ENCODE measurements at places on chromosomes 6 and 20.

DNA sequence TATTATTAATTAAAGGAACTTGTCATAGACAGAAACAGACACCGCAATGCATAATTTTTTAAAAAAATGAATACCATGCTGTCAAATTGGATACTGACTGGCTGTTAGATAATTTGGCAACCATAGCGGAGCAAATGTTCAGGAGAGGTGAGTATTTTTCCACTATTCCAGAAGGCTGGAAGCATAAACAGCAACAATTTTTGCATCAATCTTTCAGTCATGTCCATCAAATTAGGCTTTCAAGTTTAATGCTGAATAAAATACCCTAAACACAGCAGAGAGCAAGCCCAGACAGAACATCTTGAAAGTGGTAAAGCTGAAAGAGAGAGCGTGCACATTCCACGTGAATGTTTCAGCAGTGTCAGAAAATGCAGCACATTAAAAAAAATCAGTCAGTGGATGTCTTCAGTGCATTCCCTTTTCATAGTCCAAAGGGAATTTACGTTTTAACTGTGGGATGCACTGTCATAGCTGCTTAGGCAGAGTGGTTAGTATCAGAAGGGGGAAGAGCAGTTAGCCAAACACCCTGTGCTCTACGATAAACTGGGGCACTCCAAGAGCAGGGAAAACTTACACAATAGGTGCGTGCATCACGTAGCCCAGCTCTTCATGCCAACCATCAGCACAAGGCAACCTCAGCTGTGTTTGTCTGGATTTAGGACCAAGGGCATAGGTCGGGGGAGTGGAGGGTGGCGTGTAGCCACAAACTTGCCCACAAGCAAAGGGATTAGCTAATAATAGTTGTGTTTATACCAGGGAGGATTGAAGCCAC lies 116.2 kb upstream of the STMND1 start:
- no peak for DNase-seq

DNA sequence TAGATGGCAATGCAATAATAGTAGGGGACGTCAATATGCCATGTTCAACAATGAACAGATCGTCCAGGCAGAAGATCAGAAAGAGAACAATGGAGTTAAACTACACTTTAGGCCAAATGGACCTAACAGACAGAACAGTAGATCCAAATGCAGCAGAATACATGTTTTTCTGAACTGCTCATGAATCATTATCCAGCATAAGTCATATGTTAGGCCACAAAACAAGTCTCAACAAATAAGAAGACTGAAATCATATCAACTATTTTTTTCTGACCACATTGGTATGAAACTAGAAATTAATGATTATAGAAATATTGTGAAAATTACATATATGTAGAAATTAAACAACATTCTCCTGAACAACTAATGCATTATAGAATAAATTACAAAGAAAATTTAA lies 10.2 kb upstream of the DEFB125 start:
- DNase-seq, result no peak

GRCh38 chr6:99121748-99122147 lies 174.0 kb upstream of the FBXL4 start:
- DNase-seq, result no peak

DNA sequence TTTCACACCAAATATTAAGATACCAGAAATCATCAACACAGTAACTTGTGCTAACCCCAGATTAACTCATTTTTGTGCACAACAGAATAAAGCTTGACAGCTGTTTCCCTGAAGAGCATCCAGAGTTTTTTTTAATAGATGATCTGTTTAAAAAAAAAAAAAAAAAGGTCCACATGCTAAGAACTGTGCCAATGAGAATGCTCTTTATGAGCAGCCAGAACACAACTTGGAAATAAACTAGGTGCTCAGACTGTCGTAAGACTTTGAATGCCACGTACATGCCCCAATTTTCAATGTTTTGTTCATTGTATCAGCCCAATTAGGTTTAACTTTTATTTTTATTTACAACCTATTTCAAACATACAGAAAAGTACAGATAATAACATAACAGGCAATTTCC lies 47.3 kb downstream of the STAU1 start:
- DNase-seq, result no peak

- DNase-seq, result no peak
These were observed 98.3 kb downstream of the ELOVL5 start for GRCh38 chr6:53250176-53251032.

- DNase-seq, result no peak
These were observed 402.2 kb downstream of the GJA1 start for GRCh38 chr6:121837545-121838229.

GRCh38 chr6:109117346-109118035 lies 22.2 kb downstream of the CEP57L1 start:
- DNase-seq, result no peak

GRCh38 chr6:63897459-63897858 lies 261.9 kb downstream of the PHF3 start:
- no peak for DNase-seq

GRCh38 chr20:1710484-1710883 lies 52.9 kb upstream of the SIRPG start:
- no peak for DNase-seq

- DNase-seq, result no peak
These were observed 29.4 kb downstream of the PRR18 start for GRCh38 chr6:166278579-166279392.

DNA sequence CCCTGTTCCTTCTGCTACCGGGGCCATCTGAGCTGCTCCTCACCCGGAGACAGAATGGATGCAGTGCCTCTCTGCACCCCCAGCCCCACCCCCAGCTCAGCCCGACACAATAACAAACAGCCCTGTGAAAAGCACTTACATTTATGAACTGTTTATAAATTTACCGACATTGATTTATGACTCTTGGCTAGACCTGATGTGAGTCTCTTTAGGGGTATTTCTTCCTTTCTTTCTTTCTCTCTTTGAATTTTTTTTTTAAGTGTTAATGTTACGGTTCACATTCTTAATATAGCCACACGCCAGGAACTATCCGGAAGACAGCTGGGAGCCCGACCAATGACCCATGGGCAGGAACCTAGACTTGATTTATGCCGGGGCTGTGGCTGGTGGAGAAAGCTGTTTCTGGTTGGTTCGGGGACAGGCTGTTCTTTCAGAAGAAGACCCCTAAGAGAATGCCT lies 266.3 kb downstream of the CDC5L start:
- no peak for DNase-seq

DNA sequence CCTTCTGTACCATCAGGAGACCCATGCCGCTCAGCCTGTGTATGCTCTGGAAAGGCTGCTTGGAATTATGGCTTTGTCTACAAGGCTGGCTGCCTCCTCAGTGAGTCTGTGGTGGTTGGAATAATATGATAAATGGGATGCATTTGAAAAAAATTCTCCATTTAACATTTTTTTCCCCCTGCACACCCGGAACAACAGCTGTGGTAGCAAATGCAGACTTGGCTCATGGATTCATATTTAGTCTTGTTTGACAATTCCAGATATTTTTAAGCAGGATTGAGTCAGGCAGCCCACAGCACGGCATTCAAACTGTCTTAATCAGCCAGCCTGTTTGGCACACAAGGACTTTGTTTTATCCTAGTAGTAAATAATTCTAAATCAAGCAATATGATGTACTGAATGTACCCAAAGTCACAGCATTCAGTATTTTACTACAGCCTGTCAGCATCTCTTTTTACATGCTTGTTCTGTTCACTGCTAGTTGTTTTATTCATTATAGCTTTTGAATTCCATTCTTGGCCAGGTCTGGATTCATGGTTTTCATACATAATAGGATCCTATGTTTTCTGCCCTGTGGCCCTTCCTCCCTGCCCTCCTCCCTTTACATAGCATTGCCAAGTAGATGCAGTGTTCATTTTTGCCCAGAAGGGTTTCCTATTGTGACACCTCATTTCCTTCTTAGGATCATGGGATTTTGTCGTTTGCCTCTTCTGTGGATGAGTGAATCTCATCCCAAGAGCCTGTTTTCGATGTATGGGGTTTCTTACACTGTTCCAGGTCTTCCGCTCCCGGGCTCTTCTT lies 68.1 kb downstream of the LRRC1 start:
- no peak for DNase-seq

- no peak for DNase-seq
These were observed 258.4 kb upstream of the MARCKS start for GRCh38 chr6:113598786-113599185.

- DNase-seq, result no peak
These were observed 144.5 kb downstream of the MAP3K7 start for GRCh38 chr6:90442366-90442765.

GRCh38 chr20:31819083-31819784 lies at the start of gene MYLK2:
Gene MYLK2, plus strand, starts transcription at chr20:31819356. Its CDS starts 225 bp downstream, at chr20:31819581.
- no peak for DNase-seq

- no peak for DNase-seq
These were observed 3.9 kb downstream of the OSBPL2 start for GRCh38 chr20:62242176-62242575.

DNA sequence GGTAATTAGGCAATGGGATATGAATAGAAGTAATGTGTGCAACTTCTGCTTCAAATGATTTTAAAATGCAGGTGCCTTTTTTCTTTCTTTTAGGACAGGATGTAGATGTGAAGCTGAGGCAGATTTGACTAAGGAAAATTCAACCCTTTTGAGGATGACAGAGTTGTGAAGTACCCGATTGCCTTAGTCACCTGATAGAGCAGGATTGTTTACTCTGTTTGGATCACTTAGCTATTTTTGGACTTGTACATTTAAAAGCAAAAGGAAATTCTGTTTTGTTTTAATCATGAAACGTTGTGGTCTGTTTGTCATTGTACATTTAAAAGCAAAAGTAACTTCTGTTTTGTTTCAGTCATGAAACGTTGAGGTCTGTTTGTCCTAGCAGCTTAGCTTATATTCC lies 143.4 kb downstream of the FAM83B start:
- DNase-seq, result no peak

- DNase-seq, result no peak
These were observed 45.1 kb upstream of the FAM83D start for GRCh38 chr20:38880952-38881735.

DNA sequence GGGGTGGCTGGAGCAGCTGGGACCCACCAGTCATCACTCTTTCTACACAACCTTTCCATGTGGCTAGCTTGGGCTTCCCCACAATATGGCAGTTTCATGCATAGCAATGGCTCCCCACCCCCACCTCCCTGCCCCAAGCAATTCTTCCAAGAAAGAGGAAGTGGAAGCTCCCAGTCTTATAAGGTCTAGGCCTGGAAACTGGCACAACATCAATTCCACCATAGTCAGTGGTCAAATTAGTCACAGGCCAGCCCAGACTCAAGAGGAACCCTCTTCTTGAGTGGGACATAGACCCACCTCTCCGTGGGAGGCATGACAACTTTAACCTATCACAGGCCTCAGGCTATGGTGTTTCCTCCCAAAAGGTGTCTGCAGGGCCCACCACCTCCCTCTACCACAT lies 17.7 kb downstream of the TGM6 start:
- DNase-seq, result no peak

GRCh38 chr20:51960047-51960675 lies 157.8 kb upstream of the SALL4 start:
- DNase-seq, result no peak

GRCh38 chr6:150303256-150303655 lies 65.6 kb upstream of the IYD start:
- DNase-seq, result no peak

- no peak for DNase-seq
These were observed 7.4 kb downstream of the ITPR3 start for GRCh38 chr6:33628401-33628964.

- no peak for DNase-seq
These were observed 61.4 kb downstream of the EZR start for GRCh38 chr6:158757753-158758090.

DNA sequence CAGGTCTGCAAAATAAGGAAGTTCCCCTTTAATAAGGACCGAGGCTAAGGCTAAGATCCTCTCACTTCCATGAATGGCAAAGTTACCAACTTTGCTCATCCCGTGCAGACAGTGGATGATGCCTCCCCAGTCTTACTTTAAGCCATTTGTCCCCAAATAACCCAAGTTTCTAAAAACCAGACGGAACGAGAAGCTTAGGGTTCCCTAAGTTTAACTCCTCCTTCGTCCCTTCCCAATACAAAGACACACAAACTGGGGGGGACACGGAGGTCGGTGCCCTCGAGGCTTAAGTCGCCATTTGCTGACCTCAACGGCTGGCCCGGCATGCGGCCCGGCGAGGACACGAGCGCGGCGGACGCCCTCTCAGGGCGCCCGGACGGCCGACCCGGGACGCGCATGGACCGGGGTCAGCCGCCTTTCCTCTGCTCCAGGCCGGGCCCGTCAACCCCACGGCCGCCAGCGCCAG lies 527 bp downstream of the FBXO30 start:
- peak; percentile 9 for DNase-seq

DNA sequence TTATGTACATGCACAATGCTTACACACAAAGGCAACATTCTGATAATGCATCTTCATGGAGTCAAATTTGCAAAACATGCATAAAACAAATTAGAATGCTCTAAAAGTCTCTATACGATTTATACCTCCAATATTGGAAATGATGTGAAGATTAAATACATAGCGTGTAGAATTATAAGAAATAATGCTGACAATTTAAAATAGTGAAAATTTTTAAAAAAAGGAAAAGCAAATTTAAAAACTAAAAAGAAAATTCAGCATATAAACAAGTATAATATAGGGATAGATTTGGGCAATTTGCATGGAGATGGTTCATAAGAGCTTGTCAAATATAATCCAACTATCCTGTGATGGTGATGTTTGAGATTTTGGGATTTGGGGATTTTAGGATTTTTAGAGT lies 14.9 kb downstream of the TCF21 start:
- no peak for DNase-seq

All from stimulated activated CD4-positive, alpha-beta T cell treated with anti-CD3 and anti-CD28 coated beads, Interleukin-2, amount 100 ng/mL, for 48 hours (primary cell).